Cardiac muscle cell (in vitro differentiated cells and primary cell): ENCODE measurements at places on chromosomes 4 and X.

DNA sequence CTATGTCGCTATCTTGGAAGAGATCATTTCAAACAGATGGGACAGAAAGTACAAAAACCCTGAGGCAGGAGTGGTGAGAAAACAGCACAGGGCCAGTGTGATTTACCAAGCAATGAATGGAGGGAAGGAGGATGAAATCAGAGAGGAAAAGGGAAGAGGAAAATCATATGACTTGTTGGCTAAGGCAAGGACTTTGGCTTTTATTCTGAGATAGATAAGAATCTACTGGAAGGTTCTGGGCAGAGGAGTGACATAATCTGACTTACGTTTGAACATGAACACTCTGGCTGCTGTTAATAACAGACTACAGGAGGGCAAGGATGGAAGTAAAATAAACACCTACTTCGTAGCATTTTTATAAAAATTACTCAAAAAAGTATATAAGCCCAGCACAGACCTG, 207.8 kb upstream of the SLC7A11 start:
- no peak for DNase-seq
- H3K36me3 ChIP-seq, result no peaks in the 10 kb centered on the region
- no peak overlapping the region for H3K4me3 ChIP-seq

DNA sequence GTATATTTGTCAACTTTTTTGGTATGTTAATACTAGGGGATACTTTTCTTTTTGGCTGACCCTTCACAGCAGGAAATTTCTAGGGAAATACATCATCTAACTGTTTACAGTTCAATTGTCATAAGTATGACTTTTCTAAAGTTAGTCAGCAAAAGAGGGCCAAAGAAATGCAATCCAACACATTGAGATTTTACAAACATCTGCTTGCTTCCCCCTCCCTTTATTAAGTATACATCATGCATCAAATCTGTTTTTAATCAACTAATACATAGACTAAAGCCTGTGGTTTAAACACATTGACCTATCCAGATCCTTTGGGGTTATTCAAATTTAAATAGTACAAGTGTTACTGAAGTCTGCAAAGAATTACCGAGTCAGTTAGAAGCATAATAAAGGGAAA, 93.9 kb downstream of the MID1 start:
- no peaks in the 10 kb centered on the region for H3K27me3 ChIP-seq
- no peak overlapping the region for H3K4me3 ChIP-seq
- DNase-seq, result no peak
- H3K27ac ChIP-seq, result no peak overlapping the region
- H3K4me1 ChIP-seq, result no peaks in the 10 kb centered on the region

DNA sequence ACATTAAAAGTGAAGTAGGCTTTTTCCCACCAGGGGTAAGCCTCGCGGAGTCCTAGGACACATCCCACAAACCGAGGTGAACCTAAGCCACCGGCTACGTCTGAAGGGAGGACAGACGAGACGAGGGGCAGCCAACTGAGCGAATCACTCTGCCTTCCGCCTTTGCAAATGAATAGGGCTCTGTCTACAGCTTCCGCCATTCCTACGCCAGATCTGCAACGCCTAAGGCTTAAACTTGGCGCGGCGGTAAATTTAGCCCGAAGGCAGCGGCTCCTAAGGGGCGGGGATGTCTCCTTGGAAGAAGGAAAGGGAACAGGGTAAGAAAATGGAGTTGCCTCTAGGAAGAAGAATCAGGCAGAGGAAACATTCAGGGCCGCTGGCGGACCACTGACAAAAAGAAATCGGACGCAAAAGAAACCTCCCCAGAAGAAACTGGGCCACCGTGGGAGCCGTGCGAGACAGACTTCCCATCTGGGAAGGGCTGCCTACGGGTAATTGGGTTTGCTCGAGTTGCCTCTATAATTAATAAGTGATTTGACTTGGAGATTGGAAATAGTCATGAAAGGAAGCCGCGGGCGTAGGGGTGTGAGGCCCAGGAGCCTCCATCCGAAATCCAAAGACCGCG, 90.5 kb downstream of the BCOR start:
- peaks cover 16% of the 10 kb centered on the region for H3K4me1 ChIP-seq
- no peak for DNase-seq
- no peak overlapping the region for H3K4me3 ChIP-seq
- peaks cover 49% of the 10 kb centered on the region for H3K27me3 ChIP-seq

DNA sequence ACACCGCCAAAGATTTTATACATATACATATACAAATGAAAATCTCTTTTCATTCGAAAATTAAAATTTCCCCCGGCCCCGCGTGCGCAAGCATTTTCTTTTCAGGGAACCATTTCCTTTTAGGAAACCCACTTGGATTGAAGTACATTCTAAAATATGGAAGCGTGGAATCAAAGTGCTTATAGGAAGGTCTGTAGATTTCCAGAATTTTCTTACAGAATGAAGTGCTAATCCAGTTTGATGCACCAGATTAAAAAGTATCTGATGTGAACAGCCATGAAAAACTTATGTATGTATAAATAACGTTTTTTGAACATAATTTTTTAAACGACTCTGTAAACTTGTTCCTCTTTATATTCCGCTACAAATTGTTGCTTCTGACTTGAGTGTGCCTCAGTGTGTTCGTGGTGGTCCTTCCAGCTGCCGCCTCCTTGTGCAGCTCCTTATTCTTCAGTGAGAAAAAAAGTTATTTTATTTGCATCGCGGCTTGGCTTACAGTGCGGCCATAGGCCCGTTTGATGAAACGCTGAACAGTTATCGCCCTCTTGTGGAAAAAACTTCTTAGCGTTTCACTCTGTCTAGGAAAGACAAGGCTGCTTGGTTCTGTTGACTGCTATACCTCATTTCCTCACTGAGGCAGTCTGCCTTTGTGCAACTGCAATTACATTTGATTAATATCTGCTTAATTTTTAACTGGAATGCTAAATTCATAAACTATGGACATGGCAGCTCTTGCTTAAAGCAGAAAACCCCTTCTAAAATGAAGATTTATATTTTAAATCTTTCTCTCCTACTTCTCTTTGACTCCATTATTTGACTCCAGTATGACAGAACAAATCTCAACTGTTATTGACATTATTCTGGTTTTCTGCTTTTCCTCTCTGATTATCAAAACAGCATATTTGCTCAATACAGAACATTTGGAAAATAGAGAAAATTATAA, 4.7 kb upstream of the NKX6-1 start:
- H3K27ac ChIP-seq, result no peak overlapping the region
- peaks cover 89% of the 10 kb centered on the region for H3K27me3 ChIP-seq
- no peaks in the 10 kb centered on the region for H3K36me3 ChIP-seq
- H3K4me3 ChIP-seq, result no peak overlapping the region
- peak; percentile 80 for DNase-seq

DNA sequence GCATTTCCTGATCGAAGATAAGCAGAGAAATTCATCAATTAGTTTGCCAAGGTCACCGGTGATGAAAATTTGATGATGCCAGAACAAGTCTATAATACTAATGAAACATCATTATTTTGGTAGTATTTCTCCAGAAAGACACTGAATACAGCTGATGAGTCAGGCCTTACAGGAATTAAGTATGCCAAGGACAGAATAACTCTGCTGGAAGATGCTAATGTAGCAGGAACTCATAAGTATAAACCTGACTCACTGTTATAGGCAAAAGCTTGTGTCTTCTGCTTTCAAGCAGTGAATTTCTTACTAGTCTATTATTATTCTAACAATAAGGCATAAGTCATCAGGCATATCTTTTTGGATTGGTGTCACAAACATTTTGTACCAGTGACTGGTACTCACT, 1825.1 kb upstream of the IGFBP7 start:
- H3K4me3 ChIP-seq, result no peak overlapping the region
- no peaks in the 10 kb centered on the region for H3K4me1 ChIP-seq
- H3K27ac ChIP-seq, result no peak overlapping the region
- no peaks in the 10 kb centered on the region for H3K36me3 ChIP-seq
- H3K27me3 ChIP-seq, result no peaks in the 10 kb centered on the region

DNA sequence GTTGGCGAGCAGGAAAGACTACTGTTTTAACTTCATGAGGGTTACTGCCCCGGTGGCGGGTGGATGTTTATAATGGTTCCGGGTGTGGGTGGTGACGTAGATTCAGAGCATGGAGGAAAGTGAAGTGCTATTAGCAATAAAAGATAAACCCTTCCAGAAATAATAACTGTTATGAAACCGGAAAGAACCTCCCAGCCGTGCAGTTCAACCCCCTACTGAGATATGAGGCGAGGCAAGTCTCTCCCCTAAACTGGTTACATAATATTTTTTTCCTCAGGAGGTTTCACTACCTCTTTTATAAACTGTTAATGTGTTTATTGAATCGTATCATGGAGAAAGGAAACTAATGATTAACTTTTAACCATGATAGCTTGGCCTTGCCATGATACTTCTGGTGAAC, 33.9 kb upstream of the STIM2 start:
- H3K4me1 ChIP-seq, result peaks cover 9% of the 10 kb centered on the region
- no peaks in the 10 kb centered on the region for H3K36me3 ChIP-seq
- H3K27ac ChIP-seq, result no peak overlapping the region
- no peaks in the 10 kb centered on the region for H3K27me3 ChIP-seq
- DNase-seq, result no peak

- H3K27me3 ChIP-seq, result no peaks in the 10 kb centered on the region
- H3K4me3 ChIP-seq, result no peak overlapping the region
- no peaks in the 10 kb centered on the region for H3K4me1 ChIP-seq
- DNase-seq, result no peak
Measured at GRCh38 chrX:38124000-38124399, 96.7 kb downstream of the SRPX start.

GRCh38 chr4:25956260-25956659, 42.2 kb downstream of the SMIM20 start:
- H3K27me3 ChIP-seq, result no peaks in the 10 kb centered on the region
- no peaks in the 10 kb centered on the region for H3K4me1 ChIP-seq
- no peak overlapping the region for H3K4me3 ChIP-seq
- no peaks in the 10 kb centered on the region for H3K36me3 ChIP-seq
- H3K27ac ChIP-seq, result no peak overlapping the region

DNA sequence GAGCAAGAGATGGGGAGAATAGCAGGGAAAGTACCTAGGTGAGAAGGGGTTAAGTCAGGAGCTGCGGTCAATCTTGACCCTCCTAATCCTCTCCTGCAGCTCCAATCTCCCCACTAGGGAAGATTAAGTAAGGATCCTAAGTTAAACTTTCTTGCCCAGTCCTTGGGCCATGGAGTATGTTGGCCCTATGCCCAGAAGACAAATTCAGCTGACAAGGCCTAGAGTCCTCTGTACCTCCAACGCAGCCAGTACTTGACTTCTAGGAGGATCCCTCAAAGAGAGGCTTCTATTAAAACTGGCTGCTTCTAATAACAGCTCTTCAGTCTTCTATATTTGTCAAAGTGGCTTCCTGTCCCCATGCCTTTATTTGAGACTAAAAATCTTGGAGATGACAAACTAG, 1.4 kb downstream of the CLDN2 start:
- no peaks in the 10 kb centered on the region for H3K36me3 ChIP-seq
- peaks cover 25% of the 10 kb centered on the region for H3K4me1 ChIP-seq
- H3K27ac ChIP-seq, result peak overlapping the region; percentile 16
- no peaks in the 10 kb centered on the region for H3K27me3 ChIP-seq

- H3K4me1 ChIP-seq, result no peaks in the 10 kb centered on the region
- no peak for DNase-seq
- no peak overlapping the region for H3K4me3 ChIP-seq
- no peak overlapping the region for H3K27ac ChIP-seq
- H3K27me3 ChIP-seq, result no peaks in the 10 kb centered on the region
Measured at GRCh38 chr4:77776182-77777134, 42.7 kb downstream of the CNOT6L start.

GRCh38 chr4:114729068-114729738, 130.6 kb downstream of the UGT8 start:
- H3K4me3 ChIP-seq, result no peak overlapping the region
- no peaks in the 10 kb centered on the region for H3K4me1 ChIP-seq
- no peak overlapping the region for H3K27ac ChIP-seq
- H3K36me3 ChIP-seq, result no peaks in the 10 kb centered on the region
- DNase-seq, result no peak

DNA sequence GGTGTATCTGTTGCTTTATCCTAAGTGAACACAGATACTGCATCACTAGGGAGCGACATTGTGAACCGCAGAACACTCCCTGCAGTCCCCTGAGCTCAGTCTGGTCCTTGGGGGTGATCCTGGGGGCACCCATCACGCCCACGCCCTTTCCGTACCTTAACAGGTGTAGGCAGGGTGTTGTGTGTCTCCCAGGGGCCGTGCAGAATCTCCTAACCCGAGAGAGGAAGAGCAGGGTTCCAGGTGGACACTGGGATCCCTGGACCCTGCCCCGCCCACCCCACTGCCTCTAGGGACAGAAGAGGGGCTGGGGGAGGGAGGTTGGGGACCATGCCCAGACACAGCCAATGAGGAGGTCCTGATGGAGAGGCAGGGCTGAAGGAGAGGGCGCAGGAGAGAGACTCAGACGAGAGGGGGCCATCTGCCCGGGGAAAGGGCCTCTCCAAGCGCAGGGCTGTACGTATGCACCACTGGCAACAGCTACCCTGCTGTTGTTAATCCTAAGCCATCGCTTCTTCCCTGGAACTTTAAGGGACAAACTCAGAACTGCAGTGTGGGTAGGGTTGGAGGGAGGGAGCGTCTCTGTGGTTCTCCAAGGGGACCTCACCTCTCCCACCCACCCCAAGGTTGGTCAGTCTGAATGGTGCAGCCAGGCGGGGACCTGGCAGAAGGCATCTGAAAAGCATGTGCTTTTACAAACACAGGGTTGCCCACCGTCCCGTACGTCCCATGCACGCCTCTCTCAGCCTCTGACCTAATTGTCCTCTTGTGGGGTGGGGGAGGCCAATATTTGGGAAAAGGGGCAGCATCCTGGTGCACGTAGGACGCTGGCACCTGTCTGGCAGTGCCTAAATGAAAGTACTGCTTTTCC, 2.5 kb downstream of the P2RY8 start:
- no peaks in the 10 kb centered on the region for H3K36me3 ChIP-seq
- no peak overlapping the region for H3K27ac ChIP-seq
- no peaks in the 10 kb centered on the region for H3K4me1 ChIP-seq
- no peaks in the 10 kb centered on the region for H3K27me3 ChIP-seq
- no peak for DNase-seq

DNA sequence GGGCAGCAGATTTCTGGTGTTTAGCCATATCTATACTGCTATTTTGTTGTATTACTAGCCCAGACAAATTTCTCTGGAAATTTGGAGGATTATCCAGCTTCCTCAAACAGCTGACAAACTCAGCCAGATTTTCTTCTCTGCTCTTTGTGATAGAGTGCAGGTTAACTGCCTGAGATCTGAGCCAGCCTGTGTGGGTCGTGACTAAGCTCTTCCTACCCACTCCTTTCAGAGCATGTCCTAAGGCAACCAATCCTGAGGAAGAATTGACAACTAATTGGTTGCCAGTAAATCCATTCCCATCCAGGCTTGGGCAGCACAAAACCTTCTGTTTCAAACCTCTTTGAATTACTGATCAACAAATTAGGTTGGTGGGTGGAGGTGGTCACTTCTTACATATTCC, 2.5 kb upstream of the GABRA2 start:
- H3K27me3 ChIP-seq, result peaks cover 59% of the 10 kb centered on the region
- no peak overlapping the region for H3K4me3 ChIP-seq
- H3K4me1 ChIP-seq, result no peaks in the 10 kb centered on the region
- no peaks in the 10 kb centered on the region for H3K36me3 ChIP-seq

DNA sequence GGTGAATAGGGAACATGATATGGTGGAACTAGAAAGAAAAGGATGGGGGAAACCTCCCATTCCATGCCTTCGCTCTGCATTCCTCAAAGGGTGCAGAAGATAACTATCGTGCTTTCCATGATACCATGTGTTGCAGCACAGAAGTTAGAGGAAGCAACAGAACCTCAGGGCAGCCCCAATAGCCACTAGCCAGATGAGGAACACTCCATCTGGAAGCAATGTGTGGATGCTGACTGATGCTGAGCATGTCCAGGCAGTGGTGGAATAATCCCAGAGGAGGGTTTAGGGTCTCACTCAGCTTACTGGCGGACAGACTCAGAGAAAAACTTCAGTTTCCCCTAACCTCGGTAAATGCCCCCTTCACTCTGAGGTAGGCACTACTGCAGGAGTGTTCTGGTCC, 7.5 kb downstream of the SMIM10 start:
- H3K4me1 ChIP-seq, result peaks cover 11% of the 10 kb centered on the region
- no peak overlapping the region for H3K4me3 ChIP-seq
- no peaks in the 10 kb centered on the region for H3K36me3 ChIP-seq
- no peak overlapping the region for H3K27ac ChIP-seq
- no peaks in the 10 kb centered on the region for H3K27me3 ChIP-seq
